ENCODE measurements at places on chromosomes 4 and X. TPM values are rescaled to one million over a fixed set of nuclear protein-coding genes. Genes with fewer than 3 reads are reported as not detected.

The SMIM10L2A gene
- total RNA-seq, result under 0.01 TPM

The TMEM156 gene
- not detected for total RNA-seq

The RAPGEF2 gene
- 25.4 TPM for total RNA-seq

The ZAR1 gene
- total RNA-seq, result not detected

The XAGE2 gene
- total RNA-seq, result not detected
